Substantia nigra (tissue), 51 donors: ENCODE measurements at places on chromosomes 2 and 18.
A peak's percentile ranks its signal among the peaks of the same experiment; 100 is the strongest.

GRCh38 chr2:146267093-146267492 is 1577.7 kb upstream of the ACVR2A start:
- DNase-seq = no peak

GRCh38 chr18:26802330-26803200 is 62.9 kb downstream of the AQP4 start:
- DNase-seq = no peak

DNA sequence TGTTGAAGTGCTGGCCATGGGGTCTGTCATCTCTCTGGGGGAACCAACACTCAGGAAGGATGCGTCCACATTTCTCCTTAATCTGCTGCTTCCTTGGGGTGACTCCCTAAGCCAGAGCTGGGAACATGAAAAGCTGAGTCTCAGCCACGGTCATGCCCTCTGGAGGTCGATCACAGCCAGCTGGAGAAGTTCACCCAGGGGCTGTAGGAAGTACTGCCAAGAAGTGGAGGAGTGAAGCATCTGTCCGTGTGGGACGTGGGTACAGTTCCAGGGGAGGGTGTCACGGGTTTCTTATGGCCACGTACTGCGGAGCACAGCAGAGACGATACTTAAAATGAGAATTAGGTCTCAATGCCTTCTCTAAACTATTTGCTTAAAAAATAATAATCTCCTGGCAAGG is 42.4 kb upstream of the IGFBP2 start:
- no peak for DNase-seq

DNA sequence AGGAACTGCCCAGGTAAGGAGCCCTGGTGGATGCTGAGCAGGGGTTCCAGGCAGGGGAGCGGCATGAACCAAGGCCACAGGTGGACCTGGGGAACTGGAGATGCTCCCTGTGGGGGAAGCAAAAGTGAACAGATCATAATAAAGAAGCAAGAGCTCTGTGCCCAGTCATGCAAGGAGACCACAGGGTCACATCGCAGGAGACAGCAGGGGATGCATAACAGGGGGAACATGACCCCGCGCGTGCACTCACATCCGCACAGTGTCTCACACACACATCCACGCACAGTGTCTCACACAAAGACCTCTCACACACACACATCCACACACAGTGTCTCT is 473.3 kb upstream of the HS6ST1 start:
- no peak for DNase-seq

DNA sequence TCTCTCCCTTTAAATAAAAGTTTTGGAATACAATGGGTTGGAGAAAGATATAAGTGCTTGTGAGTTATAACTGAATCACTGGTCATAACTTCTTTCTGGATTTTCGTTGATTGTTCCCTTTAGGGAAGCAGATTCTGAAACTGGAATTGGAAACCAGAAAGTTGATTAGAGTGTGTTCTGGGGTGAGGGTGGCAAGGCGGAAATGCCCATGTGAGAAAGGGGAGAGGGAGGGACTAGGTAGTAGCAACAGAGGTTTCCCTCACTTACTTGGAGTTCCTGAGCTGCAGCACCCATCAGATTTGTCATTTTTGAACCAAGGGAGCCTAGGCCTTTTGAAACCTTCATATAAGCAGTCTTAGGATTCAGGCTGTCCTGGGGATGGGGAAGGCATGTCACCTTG is 453.4 kb downstream of the KCNJ3 start:
- DNase-seq = no peak

DNA sequence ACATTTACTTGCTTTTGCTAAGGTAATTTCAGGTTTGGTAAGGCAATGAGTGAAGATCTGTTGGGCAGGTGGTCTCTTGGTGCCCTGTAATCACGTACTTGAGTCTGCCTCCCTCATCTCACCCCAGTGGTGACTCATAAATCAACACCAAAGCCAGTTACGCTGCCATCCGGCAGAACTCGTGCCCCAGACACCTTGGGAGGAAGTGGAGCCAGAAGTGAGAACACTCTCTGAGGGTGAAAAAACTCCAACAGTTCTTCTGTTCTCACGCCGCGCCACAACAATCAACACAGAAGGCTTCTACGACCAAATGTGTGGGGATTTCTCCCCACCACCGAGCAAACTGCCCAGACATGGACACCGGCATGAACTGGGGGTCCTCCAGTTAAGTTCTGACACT is 206.2 kb downstream of the ARL4C start:
- peak; percentile 5 for DNase-seq

GRCh38 chr2:45743531-45744396 is 92.3 kb downstream of the PRKCE start:
- no peak for DNase-seq

DNA sequence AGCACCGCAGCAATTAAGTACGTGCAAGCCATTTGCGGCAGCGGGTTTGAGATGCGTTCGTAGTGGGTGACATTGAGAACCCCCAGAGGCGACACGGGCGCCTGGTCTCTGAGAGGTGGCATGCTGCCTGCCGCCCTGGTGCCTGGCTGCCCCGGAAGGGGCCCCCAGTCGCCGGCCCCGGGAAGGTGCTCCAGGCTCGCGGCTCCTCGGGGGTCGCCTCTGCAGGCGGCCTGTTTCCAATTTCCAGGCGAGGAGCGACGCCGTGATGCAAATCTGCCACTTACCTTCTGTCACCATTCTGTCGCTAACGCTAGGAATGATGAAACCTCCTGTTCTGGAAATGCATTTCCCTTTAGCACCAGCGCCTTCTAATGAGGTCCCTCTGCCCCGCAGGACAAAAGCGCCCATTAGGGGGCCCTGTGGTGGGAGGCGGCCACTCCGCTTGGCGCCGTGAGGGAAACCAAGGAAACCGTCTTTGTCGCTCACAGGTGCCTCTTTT is 13.0 kb downstream of the KIF5C start:
- DNase-seq = no peak

- no peak for DNase-seq
Observed at GRCh38 chr2:171895786-171896185, 1.7 kb upstream of the SLC25A12 start.

GRCh38 chr2:43212931-43213330 is 13.5 kb downstream of the ZFP36L2 start:
- peak; percentile 53 for DNase-seq

DNA sequence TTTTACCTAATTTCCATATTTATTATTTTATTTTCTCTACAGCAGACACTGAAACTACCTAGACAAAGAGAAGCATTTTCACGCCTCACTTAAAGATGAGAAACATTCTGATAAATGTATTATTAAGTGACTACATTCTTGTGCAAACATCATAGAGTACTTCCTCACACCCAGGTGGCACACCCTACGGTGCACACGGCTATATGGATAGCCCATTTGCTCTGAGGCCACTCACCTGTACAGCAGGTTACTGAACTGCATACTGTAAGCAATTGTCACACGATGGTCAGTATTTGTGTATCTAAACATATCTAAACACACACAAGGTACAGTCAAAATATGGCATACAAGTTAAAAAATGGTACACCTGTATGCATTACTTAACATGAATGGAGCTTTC is 481.4 kb downstream of the CMPK2 start:
- no peak for DNase-seq

GRCh38 chr2:47078541-47079482 is 76.3 kb downstream of the STPG4 start:
- no peak for DNase-seq

GRCh38 chr2:181264001-181264400 is 193.2 kb upstream of the ITGA4 start:
- DNase-seq = no peak

- DNase-seq = no peak
Observed at GRCh38 chr2:204317640-204318039, 227.6 kb upstream of the PARD3B start.
